Activated CD8-positive, alpha-beta memory T cell treated with anti-CD3 and anti-CD28 coated beads, Interleukin-2, amount 10 ng/mL, durations not matched to agents 7 days and 5 days (primary cell): ENCODE measurements at places on chromosomes 13 and 19. TPM values are rescaled to one million over a fixed set of nuclear protein-coding genes. Genes with fewer than 3 reads are reported as not detected.

DNA sequence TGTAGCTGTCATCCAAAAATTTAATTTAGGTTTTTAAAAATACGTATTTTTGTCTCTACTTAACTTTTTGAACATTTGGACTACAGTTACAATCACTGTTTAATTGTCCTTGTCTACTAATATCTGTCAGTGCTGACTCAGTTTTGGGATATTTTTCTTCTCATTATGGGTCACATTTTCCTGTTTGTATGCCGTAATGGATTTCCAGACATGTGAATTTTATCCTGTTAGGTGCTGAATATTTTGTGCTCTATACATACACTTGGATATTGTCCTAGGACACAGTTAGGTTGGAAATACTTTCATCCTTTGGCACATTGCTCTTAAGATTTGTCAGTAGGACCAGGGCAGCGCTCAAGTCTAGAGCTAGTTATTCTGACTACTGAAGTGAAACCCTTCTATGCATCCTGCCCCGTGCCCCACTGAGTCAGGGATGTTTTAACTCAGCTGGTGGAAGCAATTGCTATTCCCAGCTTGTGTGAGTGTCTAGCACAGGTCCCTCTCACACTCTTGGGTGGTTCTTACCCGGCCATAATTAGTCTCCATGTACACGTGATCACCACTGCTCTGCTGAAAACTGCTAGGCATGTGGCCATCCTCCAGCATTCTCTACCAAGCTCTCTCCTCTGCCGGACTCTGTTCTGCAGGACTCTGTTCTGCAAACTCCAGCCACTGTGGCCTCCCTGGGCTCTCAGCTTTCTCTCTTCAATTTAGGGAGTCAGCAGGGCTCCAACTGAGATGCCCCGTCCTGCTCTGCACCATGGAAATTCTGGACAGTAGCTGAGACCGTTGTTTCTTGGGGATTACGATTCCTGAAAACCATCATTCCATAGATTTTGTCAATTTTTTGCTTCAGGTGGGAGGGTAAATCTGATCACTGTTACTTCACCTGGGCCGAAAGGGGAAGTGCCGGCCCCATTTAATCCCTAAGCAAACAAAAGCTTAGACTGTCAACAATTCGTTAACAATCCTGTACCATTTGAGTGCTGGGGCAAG is 11.1 kb downstream of the PROZ start:
- H3K4me1 ChIP-seq = peaks cover 12% of the 10 kb centered on the region
- H3K4me3 ChIP-seq = no peak overlapping the region
- no peak overlapping the region for H3K27ac ChIP-seq
- H3K27me3 ChIP-seq = no peaks in the 10 kb centered on the region
- peaks cover 16% of the 10 kb centered on the region for H3K36me3 ChIP-seq

DNA sequence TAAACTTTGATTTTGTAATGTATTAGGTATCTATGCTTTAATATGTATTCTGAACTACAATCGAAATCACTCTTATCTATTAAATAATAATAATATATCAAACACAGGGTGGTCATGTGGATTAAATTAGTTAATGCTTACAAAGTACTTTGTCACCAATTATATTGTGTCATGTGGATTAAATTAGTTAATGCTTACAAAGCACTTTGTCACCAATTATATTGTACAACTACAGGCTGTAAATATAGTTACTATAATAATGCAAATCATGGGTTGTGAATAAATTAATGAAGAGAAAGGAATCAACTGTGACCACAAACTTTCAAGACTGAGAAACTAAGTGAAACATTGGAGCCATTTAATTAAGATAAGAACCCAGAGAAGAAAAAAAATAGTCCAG is 1929.1 kb upstream of the PCDH20 start:
- DNase-seq = no peak
- no peaks in the 10 kb centered on the region for H3K36me3 ChIP-seq
- no peak overlapping the region for H3K4me3 ChIP-seq
- H3K27ac ChIP-seq = no peak overlapping the region
- no peaks in the 10 kb centered on the region for H3K27me3 ChIP-seq
- H3K4me1 ChIP-seq = no peaks in the 10 kb centered on the region

DNA sequence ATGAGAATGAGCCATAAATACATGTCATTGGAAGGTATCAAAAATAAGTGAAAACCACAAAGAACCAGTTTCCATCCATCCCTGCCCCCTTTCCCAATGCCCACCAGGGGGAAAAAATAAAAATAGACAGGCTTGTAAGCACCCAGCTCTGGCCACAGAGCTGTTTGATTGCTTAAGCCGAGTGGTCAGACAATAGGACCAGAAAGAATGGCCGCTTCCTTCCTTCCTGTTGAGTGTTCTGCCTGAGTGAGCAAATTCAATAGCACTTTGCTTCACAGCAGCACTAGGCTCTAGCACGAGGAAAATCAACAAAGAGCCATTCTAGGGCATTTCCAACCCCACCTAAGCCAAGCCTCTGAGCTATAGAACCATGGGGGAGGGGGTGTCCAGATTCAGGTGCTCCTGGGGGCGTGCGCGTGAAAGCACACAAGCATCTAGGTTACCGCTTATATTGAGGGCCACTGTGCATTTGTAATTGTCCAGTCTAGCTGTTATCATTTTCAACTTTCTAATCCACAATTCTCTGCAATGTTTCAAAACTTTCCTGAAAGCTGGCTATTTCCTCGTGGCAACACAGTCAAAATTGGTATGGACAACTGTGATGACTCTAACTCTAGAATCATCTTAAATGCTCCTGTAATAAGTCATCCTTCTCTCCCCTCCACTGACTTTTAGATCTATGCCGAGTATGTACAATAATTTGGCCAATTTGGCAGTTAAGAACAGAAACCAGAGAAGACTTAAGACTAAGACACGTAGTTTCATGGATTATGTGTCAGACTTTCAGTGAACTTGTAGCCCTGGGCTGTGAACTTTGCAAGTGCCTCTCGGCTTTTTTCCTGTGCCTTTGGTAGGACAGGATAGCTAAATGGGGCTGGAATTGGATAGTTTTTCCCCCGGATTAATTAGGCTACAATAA is 64.3 kb downstream of the SPRY2 start:
- no peaks in the 10 kb centered on the region for H3K27me3 ChIP-seq
- no peaks in the 10 kb centered on the region for H3K36me3 ChIP-seq
- H3K27ac ChIP-seq = no peak overlapping the region
- H3K4me3 ChIP-seq = no peak overlapping the region

- H3K4me3 ChIP-seq = no peak overlapping the region
- no peaks in the 10 kb centered on the region for H3K27me3 ChIP-seq
- H3K36me3 ChIP-seq = no peaks in the 10 kb centered on the region
- no peak for DNase-seq
- no peak overlapping the region for H3K27ac ChIP-seq
Measured at GRCh38 chr13:68808456-68808855, 1299.2 kb upstream of the ATXN8OS start.

GRCh38 chr19:9881720-9882119 is 46.6 kb downstream of the PIN1 start:
- no peak for DNase-seq
- no peaks in the 10 kb centered on the region for H3K4me1 ChIP-seq
- no peak overlapping the region for H3K27ac ChIP-seq

MAB21L1 gene
- not detected for total RNA-seq

ZNF813 gene
- 5.5 TPM for total RNA-seq

EXOC3L2 gene
- total RNA-seq = not detected

ERCC1 gene
- total RNA-seq = 62.5 TPM
